Skeletal muscle cell (primary cell): ENCODE measurements at places on chromosomes 6 and 20.

GRCh38 chr6:91697010-91697695, 1110.3 kb upstream of the MAP3K7 start:
- DNase-seq, result no peak

GRCh38 chr6:91436448-91436847, 849.6 kb upstream of the MAP3K7 start:
- no peak for DNase-seq

- DNase-seq, result no peak
Measured at GRCh38 chr20:39108746-39109145, 146.6 kb downstream of the DHX35 start.

DNA sequence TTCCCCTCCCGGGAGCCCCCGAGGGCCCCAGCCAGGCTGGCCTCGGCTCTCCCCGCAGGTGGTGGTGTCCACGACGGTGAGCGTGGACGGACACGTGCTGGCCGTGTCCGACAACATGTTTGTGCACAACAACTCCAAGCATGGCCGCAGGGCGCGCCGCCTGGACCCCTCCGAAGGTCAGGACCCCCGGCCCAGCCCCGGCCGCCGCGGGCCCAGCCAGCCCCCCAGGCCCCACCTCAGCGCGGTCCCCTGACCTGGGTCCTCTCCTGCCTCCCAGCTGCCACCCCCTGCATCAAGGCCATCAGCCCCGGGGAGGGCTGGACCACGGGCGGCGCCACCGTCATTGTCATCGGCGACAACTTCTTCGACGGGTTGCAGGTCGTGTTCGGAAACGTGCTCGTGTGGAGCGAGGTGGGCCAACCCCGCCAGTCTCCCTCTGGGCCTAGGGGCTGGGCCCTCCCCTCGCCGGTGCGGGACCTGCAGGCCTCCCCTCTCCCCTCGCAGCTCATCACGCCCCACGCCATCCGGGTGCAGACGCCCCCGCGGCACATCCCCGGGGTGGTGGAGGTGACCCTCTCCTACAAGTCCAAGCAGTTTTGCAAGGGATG, 51.0 kb downstream of the CPXM1 start:
- no peak for DNase-seq

DNA sequence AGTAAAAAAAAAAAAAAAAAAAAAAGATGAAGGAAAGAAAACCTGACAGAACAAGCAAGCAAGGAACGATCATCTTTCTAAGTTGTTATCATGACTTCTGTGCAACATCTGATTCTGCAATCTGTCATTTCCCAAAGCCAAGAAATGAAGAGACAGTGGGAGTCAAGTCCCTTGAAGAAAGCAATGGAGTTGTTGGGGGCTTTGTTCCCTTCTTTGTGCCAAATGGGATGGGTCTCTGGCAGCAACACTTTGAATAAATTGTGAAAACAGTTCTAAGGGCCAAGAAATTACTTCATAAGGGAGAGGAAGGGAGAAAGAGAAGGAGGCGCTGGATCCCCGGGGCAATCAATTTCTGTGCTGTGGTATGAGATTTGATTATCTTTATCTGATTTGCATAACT, 33.3 kb upstream of the RSPO3 start:
- no peak for DNase-seq

DNA sequence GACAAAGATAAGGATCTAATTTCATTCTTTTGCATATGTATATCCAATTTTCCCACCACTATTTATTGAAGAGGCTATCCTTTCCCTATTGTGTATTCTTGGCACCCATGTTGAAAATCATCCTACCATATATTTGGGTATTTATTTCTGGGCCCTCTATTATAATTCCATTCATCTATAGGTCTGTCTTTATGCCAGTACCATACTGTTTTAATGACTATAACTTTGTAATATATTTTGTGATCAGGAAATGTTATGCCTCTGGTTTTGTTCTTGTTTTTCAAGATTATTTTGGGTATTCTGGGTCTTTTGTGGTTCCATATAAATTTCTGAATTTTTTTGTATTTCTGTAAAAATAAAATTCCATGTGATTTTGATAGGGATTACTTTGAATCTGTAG, 347.6 kb upstream of the SULF2 start:
- DNase-seq, result no peak

GRCh38 chr6:135622081-135622480, 124.5 kb upstream of the AHI1 start:
- DNase-seq, result no peak

DNA sequence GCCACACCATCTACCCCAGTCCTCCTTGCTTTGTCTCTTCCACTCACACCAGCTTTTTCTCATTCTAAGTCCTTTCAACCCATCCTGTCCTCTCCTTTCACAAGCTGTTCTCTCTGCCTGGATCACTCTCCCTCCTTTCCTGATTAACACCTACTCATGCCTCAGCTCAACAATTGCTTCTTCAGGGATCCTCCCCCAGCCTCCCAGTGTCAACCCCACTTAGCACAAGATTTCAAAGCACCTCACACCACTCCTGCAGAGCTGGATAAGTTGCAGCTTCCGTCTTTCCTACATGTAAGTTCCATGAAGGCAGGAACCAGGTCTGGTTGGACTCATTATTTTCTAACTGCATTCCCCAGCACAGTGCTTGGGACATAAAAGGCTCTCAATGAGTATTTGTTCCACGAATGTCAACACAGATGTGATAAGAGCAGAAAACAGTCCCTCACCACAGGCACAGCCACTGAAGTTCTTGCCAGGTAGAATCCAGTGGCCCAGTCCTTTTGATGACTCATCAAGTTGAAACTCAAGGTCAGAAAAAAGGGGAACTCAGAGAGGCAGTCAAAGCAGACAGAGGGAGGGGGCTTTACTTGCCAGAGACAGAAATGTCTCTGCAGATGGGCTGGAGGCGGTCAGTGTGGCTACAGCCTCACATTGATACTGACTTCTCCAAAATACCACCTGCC, 193.4 kb upstream of the PRDM1 start:
- no peak for DNase-seq

DNA sequence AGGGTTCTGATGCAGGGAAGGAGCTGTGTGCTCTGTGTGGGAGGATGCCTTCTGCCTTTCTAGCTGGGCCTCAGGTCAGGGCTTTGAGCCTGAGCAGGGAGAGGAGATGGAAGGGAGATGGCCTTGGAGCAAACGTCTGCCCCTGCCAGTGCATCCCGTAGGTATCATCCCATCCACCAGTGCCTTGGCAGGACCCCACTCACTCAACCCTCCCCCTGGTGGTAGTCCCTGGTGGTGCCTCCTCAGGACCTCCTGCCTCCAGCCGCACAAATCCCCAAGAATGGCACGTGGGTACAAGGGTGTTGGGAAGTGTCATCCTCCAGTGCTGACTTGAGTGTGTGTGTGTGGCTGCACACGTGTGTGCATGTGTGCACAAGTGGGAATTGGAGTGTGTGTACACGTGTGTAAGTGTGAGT, 23.1 kb upstream of the MICB start:
- DNase-seq, result no peak

GRCh38 chr20:13226367-13226766, 5.3 kb downstream of the ISM1 start:
- DNase-seq, result no peak

DNA sequence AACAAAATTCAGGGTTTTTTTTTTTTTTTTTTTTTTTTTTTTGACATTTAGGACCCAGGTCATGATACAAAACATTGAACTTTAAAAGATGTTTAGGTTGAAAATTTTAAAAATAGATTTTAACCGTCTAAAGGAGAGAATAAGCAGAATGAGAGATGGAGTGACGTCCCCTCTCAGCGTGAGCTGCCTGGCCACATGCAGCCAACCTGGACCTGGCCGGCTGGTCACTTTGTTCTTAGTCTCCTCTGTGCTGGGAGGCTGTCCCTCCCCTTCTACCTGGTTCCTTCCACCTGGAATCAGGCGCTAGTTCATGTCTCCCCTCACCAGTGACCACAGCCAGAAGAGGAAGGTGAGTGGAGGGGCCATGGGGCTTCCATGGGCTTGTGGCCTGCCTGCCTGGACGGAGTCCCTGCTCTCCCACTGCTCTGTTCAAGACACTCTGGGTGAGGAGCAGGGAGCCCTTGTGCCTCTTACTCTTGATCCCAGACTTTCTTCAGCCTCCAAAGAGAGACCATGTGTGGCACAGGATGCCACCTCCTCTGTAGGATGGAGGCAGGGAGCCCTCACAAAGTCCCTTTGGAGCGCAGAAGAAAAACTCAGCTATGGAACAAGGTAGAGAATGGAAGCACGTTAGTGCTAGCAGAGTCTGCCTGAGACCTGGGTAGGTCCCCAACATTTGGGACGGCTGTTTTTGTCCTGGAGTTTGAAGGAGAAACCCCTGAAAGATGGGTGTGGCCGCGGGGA, 31.7 kb downstream of the IRF4 start:
- DNase-seq, result no peak

- DNase-seq, result no peak
Measured at GRCh38 chr20:38625896-38626295, 24.3 kb downstream of the ARHGAP40 start.

- peak; percentile 35 for DNase-seq
Measured at GRCh38 chr6:3750317-3751076, 1.0 kb downstream of the PXDC1 start.

GRCh38 chr6:13357551-13358075, 29.3 kb upstream of the TBC1D7 start:
- DNase-seq, result no peak

- no peak for DNase-seq
Measured at GRCh38 chr6:101550451-101550850, 156.9 kb downstream of the GRIK2 start.

DNA sequence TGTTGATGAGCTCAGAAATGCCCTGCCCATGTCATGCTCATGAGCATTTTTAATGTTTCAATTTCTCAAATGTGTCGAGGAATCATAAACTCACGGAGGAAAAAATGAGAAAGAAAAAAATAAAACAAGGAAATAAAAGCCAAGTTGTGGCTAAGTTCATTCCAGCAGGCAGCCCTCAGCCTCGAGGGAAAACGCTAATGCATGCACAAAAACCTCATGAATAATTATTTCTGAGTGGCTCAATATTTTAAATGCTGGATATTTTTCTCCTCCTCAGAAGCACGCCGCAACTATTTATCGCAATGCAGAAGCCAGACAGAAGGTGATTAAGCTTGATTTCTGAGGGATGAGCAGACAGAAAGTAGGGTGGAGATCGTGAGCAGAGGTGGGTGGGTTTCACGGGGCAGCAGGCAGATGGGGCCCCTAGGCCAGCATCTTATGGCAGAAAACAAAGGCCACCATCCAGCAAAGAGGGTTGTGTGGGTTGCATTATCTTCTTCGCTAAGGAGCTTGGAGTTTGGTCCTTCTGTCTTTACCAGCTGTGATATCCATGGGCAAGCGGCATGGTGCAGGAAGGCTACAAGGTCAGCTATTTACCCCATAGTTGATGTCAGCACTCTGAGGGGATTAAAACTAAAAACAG, 151.5 kb upstream of the LRFN2 start:
- DNase-seq, result no peak

GRCh38 chr6:134642819-134643218, 307.1 kb downstream of the ALDH8A1 start:
- DNase-seq, result no peak

GRCh38 chr20:19129306-19129705, 83.1 kb upstream of the SLC24A3 start:
- DNase-seq, result no peak

DNA sequence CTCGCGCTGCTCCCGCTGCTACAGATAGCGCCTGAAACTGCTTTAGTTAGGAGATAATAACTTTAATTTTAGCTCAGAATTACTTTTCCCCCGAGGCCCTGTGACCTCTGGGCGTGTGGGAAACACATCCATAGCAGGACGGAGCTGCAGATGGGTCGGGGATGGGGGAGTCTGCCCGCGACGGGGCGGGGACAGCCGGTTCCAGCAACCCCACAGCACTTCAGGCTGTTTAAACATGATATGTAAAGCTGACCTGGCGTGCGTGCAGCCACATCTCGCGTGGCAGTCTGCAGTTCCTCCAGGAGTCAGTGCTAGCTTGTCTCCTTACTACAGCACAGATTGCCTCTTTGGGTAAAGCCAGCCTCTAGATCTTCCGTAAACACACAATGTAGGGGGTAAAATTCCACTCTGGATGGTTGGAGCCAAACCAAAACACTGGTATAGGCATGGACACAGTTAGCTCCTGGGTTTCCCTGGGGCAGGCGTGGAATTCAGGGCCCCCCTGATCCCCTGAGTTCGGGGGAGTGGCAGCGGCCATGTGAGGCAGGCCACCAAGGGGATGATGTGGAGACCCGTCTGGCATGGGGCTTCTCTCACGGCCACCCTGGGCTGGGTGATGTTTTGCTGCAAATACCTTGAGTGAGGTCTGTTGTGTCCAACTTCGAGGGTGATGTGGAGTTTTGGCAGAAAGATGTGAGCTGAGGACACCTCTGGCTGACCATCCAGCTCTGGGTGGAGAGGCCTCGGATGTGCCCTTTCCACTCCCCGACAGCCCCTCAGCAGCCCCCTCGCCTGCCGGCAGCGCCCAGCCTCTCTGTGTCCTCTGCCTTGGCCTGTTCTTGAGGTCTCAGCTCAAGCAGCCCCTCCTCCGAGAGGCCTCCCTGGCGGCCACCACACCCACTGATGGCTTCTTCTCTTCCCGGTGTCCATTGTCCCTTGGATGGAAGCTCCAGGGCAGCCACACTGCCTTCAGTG, 214.5 kb downstream of the TAF4 start:
- no peak for DNase-seq

DNA sequence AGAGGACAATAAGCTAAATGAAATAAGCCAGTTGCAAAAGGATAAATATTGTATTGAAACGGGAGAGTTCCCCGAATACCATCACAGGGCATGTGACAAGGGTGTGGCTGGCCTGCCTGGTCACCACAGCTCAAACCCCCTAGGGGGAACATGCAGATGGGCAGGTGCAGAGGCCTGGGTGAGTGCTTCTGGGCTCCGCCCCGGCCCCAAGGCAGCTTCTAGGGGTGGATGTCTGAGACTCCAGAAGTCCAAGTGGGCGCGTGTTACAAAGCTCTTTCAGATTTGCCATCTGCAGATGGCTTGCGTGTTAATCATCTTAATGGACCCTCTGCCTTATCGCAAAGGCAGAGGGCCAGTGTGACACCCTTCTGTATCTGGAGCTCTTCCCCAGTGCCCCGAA, 559.2 kb upstream of the IMPG1 start:
- no peak for DNase-seq

DNA sequence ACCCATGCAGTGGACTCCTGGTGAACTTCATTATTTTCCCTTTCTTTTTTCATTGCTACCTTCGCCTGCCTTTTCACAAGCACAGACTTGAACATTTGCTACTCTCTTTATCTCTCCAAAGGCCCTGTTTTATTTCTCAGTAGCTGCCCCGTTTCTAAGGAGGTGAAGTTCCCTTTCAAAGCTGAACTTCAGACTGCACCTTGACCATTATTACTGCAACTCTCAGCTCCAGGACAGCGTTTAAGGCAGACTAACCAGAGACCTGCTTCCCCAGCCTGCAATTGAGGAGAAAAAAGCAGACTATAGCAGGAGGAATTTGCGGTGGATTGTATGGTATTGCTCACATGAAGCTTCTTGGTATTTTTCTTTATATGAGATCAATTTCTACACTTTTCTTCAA, 460.7 kb downstream of the CBLN4 start:
- no peak for DNase-seq

- peak; percentile 54 for DNase-seq
Measured at GRCh38 chr6:82363428-82364086, at the start of gene TPBG. TPBG (plus strand) TSS chr6:82363817; CDS start chr6:82364962, 1,145 bp downstream.

DNA sequence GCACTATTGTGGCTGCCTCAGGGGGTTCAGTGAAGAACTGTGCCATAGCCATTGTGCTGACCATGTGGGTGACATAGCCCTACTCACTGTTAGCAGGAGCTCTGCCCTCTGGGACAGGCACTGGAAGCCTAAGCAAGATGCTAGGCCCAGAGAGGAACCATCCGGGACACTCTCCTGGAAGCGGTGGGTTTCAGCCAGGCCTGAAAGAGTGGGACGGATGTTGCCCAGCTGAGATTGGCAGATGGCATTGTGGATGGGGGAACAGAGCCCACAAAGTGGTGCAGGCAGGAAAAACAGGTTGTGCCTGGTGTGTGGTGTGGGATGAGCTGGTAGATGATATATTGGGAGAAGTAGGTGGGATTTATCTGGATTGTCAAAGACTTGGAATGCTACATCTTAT, 40.1 kb downstream of the DLGAP4 start:
- no peak for DNase-seq
